ENCODE measurements at places on chromosomes 12 and 14.

GRCh38 chr14:103259801-103260628 is 74.0 kb upstream of the EIF5 start:
- DNase-seq, result no peak

GRCh38 chr12:69837191-69837590 is 12.2 kb downstream of the MYRFL start:
- no peak for DNase-seq

DNA sequence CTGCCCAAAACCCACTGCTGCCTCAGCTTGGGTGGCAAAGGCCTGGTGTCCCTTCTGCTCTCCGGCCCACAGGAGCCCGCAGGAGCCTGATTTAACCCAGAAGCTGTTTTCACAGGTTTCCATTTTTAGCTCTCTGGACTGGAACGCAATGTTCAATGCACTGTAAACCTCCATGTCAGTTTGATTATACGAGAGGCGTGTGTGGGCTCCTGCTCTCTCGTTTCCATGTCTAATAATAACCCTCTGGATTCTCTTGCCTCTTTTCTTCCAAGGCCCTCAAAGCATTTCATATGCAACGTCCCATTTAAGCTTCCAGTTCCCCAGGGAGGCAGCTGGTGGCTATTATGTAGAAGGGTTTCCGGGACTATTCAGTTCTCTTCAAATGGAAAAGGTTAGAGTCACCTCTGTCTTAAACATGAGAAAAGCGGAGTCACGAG is 161.1 kb downstream of the SUDS3 start:
- no peak for DNase-seq

- DNase-seq, result no peak
Measured at GRCh38 chr12:65721541-65722190, 102.6 kb upstream of the HMGA2 start.

DNA sequence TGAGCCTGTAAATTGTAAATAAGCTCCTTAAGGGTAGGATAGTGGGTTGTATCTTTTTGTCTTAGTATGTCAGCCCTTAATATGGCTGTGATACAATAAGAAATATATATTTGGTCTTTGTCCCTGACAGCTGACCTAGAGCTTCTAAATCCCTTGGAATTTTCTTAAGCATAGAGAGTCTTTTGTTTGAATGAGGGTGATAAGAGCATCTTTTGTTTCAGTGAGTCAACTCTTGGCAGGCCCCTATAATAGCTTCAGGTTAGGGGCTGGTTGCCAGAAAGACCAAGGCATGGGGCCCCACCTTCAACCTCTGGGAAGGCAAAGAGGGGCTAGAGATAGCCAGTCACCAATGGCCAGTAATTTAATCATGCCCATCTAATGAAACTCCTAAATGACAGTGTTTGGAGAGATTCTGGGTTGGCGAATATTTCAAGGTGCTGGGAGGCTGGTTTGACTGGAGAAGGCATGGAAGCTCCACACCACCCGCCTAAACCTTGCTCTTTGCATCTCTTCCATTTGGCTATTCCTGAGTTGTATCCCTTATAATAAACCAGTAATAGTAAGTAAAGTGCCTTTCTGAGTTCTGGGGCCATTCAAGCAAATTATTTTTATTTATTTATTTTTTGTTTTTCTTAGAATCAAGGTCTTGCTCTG is 10.5 kb downstream of the PALS1 start:
- no peak for DNase-seq

GRCh38 chr14:51079085-51079484 is 15.8 kb downstream of the TRIM9 start:
- DNase-seq, result no peak

DNA sequence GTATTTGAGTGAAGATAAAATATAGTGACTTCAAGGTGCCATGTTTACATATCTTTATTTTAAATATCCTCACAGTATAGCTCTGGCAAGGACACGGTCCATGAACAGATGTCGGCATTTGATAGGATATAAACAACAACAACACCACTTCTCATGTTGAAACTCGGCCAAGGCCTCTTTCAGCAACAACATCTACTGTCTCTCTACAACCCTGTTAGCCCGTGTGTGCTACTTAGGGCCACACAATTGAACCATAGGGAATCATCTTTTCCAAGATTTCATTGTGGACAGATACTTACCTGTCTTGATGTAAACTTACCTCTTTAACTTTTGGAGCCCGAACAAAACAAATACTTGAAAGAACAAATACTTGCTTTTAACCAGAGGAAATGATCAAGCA is 168.7 kb upstream of the SSTR1 start:
- no peak for DNase-seq

DNA sequence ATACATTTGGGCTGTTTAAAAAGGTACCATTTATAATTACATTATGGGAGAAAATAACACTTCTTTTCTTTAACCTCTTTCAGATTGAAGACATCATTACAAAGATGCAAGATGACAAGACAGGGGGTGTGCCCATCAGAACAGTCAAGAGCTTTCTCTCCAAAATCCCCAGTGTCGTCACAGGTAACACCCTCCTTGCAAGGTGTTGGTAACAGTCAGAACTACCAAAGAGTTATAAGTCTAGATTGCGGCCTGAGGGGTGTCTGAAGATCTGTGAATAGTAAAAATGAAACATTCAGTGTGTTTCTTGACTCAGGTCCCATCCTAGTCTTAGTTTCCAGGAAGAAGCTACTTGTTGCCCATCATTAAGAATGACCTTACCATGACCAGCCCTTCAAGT is 419.8 kb downstream of the RGS6 start:
- no peak for DNase-seq

- DNase-seq, result no peak
Measured at GRCh38 chr12:42759622-42760273, 170.2 kb upstream of the PRICKLE1 start.
